ENCODE measurements at places on chromosomes 3 and 15.

DNA sequence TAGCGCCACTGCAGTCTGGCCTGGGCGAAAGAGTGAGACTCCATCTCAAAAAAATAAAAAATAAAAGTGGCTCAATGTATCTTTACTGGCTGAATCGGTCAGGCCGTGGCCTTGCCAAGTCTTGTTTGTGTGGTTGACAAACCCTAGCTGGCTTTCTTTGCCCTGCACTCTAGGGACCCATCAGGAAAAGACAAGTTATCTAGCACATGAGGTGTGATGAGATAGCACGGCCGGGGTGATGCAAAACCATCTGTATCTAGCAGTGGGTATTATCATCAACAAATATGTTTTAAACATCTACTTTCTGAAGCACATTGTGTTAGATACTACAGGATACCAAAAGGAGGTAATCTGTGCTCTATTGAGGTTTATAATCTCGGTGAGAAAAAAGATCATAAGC is 3.9 kb upstream of the DPP8 start:
- no peak for DNase-seq

- no peak for DNase-seq
These were observed 1.2 kb downstream of the TRH start for GRCh38 chr3:129975705-129976048.

- DNase-seq, result no peak
These were observed 61.6 kb upstream of the SUCLG2 start for GRCh38 chr3:67715971-67716370.

GRCh38 chr3:185250247-185250646 is 3.6 kb downstream of the EHHADH start:
- no peak for DNase-seq

DNA sequence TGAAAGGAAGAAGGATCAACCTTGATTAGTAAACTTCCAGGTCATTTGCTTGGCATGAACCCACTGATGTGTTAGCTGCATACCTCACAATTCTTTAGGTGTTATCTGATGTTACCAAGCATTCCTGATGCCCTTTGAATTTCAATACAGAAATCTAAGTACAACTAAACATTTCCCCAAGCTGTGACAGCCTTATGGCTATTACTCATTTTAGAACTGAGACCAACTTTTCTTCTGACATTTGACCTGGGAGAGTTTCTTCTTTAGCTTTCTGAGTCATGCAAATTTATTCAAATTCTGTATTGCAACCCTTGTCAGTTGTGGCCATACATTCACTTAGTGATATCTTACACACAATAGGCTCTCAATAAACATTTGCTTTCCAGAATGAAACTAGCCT is 124.3 kb downstream of the TIGIT start:
- DNase-seq, result no peak

Measured in left lobe of liver (tissue), 2 donors.